ENCODE measurements at places on chromosomes 7 and 10.

DNA sequence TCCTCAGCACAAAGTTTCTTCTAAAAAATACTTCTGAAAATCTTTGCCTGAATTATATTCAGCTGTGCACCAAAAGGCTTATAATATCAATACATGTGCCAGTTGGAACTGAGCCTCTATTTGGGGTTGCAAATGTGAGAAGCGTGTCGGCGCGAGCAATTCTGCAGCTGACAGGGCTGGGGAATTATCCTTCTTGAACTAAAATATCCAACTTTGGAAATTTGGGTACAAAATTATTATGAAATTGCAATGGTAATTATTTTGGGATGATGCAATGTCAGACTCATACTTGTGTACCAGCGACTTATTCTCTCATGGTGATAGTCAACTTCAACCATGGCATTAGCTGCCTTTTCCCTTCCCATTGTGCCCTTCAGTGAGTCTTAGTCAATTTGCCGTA is 507.0 kb upstream of the KLF6 start:
- DNase-seq, result no peak

- peak; percentile 64 for DNase-seq
These were observed 19.9 kb downstream of the TCAF1 start for GRCh38 chr7:143882020-143882603.

GRCh38 chr7:70233776-70234175 is 635.5 kb downstream of the AUTS2 start:
- no peak for DNase-seq

- DNase-seq, result no peak
These were observed 170.9 kb downstream of the LRMDA start for GRCh38 chr10:75602341-75602740.

- DNase-seq, result peak; percentile 10
These were observed 5.1 kb downstream of the SYNPO2L start for GRCh38 chr10:73650537-73651331.

DNA sequence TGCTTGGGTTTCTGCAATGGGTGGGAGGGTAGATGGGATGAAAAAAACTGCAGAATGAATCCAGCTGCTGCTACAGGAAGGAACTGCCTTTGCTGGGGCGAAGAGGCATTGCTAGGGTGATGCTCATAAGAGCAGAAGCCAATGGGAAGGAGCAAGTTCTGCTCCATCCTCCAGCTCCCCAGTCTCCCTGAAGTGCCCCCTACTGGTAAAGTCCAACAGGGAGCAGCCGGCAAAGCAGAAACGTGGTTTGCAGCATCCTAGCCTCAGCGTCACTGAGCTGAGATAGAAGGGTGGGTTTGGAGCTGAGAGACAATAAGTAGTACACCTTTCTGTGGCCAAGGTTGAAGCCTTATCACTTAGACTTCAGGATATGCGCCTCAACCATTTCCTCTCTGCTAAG is 220.5 kb downstream of the CCSER2 start:
- DNase-seq, result peak; percentile 9

GRCh38 chr7:74312418-74313028 is 23.3 kb downstream of the CLIP2 start:
- DNase-seq, result peak; percentile 87

GRCh38 chr10:27190508-27190907 is 35.4 kb downstream of the MASTL start:
- DNase-seq, result no peak

DNA sequence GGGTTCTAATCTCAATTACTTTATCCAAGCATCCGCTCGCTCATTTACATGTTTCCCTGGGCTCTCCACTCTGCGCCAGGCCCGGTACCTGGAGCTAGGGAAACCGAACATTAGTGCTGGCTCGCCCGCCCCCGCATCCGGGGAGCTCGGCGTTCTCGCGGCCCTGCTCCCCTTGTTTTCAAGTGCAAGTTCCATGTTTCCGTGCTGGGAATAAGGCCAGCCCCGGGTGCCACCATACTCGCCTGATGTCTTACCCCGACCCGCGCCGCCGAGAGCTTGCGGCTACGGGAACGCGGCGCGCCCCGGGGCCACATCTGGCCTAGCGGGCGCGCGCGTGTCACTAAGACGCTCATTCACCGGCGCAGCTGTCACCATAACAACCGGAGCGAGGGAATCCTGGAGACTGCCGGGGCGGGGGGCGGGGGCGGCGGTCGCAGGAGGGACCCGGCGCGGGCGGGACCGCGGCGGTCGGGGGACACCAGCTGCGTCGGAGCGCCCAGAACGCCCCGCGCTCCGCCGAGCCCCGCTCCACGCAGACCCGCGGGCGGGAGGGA is at the start of gene NEURL1:
TSS of gene NEURL1 (plus strand) at position 344 of the 554 bp plus-strand sequence. CDS start 683 bp downstream, outside the sequence.
- peak; percentile 51 for DNase-seq

DNA sequence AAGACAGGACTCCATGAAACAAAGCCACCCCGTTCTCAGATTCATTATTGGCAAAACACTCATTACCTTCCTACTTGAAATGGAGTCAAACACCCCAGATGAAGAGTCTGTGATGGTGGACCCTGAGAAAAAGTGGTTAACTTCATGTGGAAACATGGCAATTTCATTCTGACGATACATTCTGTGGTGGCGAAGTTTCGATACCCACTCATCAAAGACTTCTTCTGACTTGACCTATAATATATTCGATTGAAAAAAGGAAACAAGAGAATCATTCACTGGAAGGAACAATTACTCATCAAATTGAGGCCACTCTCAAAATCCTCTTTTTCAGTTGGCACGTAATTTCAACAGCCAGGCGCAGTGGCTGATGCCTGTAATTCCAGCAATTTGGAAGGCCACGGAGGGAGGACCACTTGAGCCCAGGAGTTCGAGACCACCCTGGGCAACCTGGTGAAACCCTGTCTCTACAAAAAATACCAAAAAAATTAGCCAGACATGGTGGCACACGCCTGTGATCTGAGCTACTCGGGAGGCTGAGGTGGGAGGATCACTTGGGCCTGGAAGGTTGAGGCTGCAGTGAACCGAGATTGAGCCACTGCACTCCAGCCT is 108.8 kb upstream of the GSDME start:
- DNase-seq, result no peak

DNA sequence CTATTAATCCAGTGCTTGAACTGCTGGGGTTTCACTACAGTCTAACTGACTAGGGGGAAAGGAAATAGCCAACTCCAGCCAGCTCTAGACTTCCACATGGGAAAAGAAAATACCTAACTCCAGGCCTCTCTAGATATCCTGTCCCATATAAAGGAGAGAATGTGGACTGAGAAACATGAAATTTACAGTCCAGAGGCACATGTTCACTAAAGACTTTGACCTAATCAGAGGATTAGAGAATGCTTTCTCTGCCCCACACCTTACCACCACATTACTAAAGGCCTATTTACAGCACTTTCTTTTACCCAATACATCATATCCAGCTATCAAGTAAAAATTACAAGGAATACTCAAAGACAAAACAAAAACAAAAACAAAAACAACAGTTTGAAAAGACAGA is 164.2 kb downstream of the PCLO start:
- no peak for DNase-seq

- no peak for DNase-seq
These were observed 33.2 kb downstream of the HELLS start for GRCh38 chr10:94578790-94579189.

DNA sequence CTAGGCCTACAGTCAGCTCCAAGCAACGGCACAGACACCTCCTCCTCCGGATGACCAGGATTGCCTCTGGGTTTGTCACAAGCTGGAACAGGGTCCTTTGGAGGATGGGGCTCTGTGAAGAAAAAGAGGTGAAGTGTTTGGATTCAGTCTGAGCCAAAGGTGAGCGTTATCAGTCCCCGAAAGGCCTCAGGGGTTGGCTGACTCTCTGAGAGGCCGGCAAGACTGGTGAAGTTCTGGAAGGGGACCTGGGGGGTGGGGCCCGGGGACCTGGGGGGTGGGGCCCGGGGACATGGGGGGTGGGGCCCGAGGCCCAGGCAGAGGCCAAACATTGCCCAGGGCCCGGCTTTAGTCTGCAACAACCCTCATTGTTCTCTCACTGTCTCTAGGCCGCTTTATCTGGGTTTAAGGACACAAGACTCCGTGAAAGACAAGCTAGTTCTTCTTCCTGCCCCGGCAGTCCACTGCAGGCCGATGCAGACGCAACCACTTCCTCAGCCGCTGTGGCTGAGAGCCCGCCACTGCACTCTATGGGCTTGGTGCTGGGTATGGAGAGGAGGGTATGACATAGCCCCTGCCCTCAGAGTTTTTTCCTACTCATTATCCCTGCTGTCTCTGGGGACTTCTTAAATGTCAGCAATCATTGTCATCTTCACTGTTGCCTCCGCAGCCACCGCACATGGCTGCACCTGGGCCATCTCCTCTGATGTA is 27.4 kb upstream of the PSAP start:
- DNase-seq, result peak; percentile 78

- no peak for DNase-seq
These were observed 139.0 kb downstream of the TPST1 start for GRCh38 chr7:66344166-66344565.

DNA sequence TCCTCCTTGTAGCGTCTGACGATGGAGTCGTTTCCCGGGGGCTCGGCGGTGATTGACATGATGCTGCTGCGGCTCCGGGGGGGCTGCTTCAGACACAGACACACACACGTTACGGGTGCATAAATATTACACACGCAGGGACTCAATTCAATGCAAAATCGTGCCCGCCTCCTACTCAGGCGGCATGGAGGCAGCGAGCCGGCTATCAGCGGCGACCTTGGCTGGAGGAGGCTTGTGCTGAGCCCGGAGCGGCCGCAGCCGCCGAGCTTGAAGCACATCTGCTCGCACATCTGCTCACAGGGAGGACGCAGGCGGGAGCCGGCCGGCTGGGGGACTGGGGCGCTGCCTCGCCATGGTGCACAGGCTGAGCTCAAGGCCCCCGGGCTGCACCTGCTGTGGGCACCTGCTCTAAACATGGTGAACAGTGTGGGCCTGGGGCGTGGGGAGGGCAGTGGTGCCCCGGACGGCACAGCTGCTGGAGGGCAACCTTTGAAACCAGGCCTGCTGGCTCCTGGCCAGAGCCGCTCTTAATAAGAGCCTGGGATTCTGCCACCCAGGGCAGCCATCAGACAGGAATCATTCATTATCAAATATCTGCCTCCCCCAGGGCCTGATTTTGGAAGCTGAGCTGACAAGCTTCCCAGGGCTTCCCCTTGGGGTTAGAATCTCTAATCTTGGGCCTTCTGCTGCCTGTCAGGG is 84.7 kb upstream of the GNA12 start:
- no peak for DNase-seq

- DNase-seq, result no peak
These were observed 7.0 kb upstream of the GNAI1 start for GRCh38 chr7:80127412-80128160.

GRCh38 chr10:5284311-5285057 is 80.3 kb upstream of the UCN3 start:
- DNase-seq, result peak; percentile 96

DNA sequence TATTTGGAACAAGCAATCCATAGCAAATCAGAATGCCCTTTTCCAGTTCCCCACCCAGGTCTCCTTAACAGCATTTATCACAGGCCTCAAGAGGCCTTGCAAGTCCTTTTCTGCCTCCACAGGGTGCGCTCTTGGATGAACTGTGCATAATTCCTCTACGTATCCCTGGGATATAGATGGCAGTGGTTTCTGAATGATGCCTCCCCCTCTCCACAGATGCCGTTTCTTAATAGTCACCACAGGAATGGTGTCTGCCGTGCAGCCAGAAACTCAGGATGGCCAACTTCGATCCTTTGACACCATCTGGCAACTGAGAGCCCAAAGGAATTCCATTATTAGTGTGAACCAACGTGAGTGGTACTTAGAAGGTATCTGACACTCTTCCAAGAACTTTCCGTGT is 43.1 kb downstream of the JAZF1 start:
- DNase-seq, result no peak

DNA sequence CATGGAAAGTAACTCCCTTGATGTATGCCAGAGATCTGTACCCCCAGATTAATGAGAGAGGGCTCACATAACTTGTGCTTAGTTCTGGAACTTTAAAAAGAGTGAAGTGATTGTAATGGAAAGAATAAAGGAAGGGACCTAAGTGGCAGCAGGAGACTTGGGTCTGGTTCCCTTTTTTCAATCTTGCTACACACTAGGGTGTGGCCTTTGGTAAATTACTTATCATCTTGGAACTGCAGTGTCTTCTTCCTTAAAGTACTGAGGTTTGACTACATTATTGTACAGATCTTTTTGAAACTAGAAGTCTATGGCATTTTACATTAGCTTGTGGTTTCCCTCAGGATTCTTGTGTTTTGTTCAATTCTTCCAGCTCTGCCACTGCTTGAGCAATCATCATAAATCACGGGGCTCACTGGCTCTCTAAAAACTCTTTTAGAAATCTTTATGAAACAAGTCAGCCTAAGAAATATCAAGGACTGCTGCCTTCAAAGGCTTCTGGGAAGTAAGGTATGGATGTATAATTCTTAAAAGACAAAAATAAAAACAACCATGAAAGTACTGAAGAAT is 22.5 kb upstream of the CHRM2 start:
- DNase-seq, result peak; percentile 33

DNA sequence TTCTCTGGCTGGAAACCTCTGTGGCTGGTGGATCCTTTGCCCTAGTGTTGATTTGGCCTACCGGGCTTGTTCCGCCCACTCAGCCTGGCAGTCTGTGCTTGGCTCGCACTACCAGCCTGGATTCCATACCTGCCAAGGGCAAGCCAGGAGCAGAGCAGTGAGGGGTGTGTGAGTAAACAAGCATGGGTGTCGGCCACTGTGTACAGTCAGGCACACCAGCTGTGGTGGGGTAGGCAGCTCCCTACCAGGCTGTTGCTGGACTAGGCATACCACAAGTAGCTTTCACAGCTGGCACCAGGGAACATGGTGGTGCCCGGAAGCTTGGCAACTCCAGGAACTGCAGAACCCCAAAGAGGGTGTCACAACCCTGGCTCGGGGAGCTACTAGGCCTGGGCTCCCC is 942.9 kb upstream of the LRRN3 start:
- DNase-seq, result no peak

DNA sequence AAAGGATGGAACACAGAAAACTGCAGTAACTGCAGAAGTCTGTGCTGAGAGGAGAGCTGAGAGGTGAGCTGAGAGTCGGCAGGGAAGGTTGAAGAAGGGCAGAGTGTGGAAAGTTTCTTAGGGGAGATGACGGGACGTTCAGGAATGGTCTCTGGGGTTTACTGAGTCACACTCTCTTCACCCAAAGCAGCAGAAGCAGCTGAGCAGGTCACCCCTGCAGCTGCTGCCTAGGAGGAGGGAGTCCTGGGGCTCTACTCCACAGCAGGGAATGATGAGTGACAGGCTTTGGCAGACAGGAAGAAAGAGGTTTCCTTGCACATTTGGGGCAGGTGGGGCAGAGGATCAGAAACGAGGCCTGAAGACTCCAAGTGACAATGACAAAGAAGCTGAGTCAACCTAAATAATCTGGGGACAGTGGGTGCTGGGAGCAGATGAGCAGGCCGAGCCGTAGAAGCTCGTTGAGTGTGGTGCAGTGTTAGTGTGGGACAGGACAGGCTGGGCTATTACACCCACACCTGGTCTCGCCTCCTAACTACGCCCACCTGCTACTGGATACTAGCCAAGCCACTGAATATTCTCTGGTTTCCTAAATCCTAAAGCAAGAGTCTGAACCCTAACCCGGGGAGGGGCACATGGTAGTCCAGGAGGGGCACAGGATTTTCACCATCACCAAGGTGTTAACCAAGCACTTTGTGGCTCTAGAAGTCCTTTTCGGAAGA is 24.9 kb downstream of the BEND7 start:
- peak; percentile 28 for DNase-seq
